HepG2 (cell line): ENCODE measurements at places on chromosomes 1 and 21. TPM values are rescaled to one million over a fixed set of nuclear protein-coding genes. Genes with fewer than 3 reads are reported as not detected.

The CNR2 gene
- not detected in 2 replicates for total RNA-seq

The HSPG2 gene
- total RNA-seq, result 5.6 and 9.1 TPM in 2 replicates

The TBX19 gene
- total RNA-seq, result 0.18 and 0.31 TPM in 2 replicates

The ACKR1 gene
- total RNA-seq, result not detected in 2 replicates

The LCK gene
- 0.83 and 0.93 TPM in 2 replicates for total RNA-seq

The CD48 gene
- not detected in 2 replicates for total RNA-seq

The PIGM gene
- 2.9 and 4.6 TPM in 2 replicates for total RNA-seq

The SERTAD4 gene
- total RNA-seq, result not detected in 2 replicates

The MEX3A gene
- 7.6 TPM in 2 replicates for total RNA-seq

The IFI44L gene
- 0.04 TPM in 1 of 2 replicates, not detected in the other for total RNA-seq

The DNALI1 gene
- 0.42 and 0.52 TPM in 2 replicates for total RNA-seq

The ANKRD34A gene
- 0.07 and 0.14 TPM in 2 replicates for total RNA-seq

The AADACL4 gene
- total RNA-seq, result not detected in 2 replicates

The TCHH gene
- not detected in 2 replicates for total RNA-seq

The LMX1A gene
- total RNA-seq, result 0.07 TPM in 1 of 2 replicates, not detected in the other

The B3GALT2 gene
- not detected in 2 replicates for total RNA-seq

The ADAMTS5 gene
- not detected in 2 replicates for total RNA-seq

The TNFAIP8L2 gene
- not detected in 2 replicates for total RNA-seq

The IL12RB2 gene
- not detected in 2 replicates for total RNA-seq

The S100A2 gene
- total RNA-seq, result 1.2 and 1.4 TPM in 2 replicates
